ENCODE measurements at places on chromosomes 2 and 18.

GRCh38 chr2:39640681-39641080 lies 25.0 kb upstream of the TMEM178A start:
- no peak for DNase-seq

DNA sequence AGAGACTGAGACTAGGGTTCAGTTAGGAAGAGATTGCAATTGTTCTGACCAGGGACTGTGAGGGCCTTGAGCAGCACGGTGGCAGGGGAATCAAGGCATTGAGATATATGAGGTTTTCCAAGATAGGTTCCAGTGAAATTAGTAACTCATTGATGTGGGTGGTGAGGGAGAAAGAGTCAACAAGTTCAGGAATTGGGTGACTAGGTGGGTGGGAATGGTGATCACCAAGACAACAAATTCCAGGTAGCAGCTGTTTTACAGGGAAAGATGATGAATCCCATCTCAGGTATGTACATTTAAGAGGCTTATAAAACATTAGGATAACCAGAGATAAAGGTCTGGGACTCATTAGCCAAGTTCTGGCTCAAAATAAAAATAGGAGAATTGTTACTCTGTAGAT lies 251.5 kb upstream of the MGAT5 start:
- DNase-seq = no peak

GRCh38 chr2:171217330-171217729 lies 56.6 kb upstream of the TLK1 start:
- no peak for DNase-seq

- no peak for DNase-seq
Measured at GRCh38 chr2:18401471-18401870, 159.0 kb downstream of the RDH14 start.

DNA sequence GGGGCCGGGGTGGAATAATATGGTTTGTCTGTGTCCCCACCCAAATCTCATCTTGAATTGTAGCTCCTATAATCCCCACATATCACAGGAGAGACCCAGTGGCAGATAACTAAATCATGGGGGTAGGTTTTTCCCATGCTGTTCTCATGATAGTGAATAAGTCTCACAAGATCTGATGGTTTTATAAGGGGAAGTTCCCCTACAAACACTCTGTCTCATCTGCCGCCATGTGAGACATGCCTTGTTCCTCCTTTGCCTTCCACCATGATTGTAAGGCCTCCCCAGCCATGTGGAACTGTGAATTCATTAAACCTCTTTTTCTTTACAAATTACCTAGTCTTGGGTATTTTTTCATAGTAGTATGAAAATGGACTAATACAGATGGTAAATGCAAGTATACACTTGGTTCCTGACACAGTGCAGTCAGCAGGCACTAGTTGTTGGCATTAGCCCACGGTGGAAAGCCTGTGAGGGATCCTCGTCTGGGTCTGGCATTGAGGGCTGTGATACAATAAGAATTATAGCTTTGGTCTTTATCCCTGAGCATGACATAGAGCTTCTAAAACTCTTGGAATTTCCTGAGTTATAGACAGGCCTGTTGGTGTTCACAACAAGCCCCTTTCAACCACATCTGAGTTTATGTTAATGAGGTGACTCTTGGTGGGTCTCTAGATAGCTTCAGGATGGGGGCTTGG lies 135.8 kb downstream of the CABLES1 start:
- DNase-seq = no peak

GRCh38 chr2:64258566-64258965 lies 114.3 kb upstream of the PELI1 start:
- no peak for DNase-seq

DNA sequence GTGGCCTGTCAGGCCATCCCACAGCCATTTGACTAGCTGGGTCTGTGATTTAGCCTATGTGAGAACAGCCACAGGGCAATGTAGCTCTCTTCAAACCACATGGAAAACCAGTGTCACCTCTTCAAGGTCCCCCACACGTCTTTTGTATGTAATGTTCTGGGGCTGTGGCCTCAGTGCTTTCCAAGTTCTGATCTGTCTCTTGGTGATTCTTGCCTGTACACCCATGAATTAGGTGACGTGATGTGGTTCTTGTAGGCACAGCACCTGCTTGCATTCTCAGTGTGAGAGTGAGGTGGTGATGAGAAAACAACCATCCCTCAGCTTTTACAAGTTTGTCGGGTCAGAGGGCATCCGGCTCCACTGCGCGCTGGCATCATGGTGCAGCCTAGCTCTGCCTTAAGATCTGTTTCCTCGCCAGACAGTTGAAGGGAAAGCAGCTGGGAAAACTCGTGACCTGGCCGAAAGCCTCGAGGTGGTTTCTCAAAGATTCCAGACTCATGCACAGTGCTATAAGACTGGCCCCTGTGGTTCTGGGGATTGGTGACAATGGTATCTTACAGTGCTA lies 125.8 kb downstream of the TANC1 start:
- no peak for DNase-seq

- no peak for DNase-seq
Measured at GRCh38 chr18:13261661-13262357, 43.2 kb downstream of the LDLRAD4 start.

- DNase-seq = no peak
Measured at GRCh38 chr2:170996316-170996715, 67.3 kb downstream of the GORASP2 start.
